Dermis blood vessel endothelial cell (primary cell): ENCODE measurements at places on chromosomes 3 and 15. TPM values are rescaled to one million over a fixed set of nuclear protein-coding genes. Genes with fewer than 3 reads are reported as not detected.

- DNase-seq = no peak
These were observed 3.4 kb downstream of the GXYLT2 start for GRCh38 chr3:72891053-72891855.

The PPIP5K1 gene
- total RNA-seq = 8.8 and 15.0 TPM in 2 replicates

DNA sequence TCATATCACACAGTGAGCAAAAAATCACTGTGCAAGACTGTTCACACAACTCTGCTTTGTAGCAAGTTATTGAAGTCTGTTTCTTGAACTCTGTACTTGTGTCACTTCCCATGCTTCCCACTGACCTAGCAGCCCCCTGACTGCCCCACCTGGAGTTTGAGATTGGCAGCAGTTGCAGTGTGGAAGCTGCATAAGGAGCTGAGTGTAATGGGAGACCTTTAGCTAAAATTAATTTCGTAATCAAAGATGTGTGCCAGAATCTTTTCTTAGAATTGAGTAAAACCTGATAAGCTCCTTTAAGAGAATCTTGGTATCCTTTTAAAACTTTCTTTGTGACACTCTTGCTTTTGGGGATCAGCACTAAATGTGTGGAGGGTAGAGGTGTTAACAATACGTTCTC, 42.8 kb downstream of the NKIRAS1 start:
- peak; percentile 43 for DNase-seq

DNA sequence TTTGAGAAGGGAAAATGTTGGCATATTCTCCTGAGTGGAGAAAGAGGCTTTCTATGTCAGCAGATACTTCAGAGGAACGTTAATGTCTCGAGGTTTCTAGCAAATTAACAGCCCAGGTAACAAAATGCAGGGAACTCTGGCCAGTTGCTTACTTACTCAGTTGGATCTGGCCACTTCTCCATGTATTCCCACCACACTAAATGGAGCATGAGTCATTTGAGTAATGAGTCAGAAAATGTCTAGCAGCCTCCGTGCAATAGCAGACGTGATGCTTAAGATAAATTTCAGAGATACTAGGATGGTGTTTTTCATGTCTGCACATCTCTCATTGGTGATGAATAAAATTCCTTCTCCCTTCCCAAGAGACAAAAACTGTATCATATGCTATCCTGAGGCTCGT, 671.5 kb downstream of the FHIT start:
- no peak for DNase-seq

DNA sequence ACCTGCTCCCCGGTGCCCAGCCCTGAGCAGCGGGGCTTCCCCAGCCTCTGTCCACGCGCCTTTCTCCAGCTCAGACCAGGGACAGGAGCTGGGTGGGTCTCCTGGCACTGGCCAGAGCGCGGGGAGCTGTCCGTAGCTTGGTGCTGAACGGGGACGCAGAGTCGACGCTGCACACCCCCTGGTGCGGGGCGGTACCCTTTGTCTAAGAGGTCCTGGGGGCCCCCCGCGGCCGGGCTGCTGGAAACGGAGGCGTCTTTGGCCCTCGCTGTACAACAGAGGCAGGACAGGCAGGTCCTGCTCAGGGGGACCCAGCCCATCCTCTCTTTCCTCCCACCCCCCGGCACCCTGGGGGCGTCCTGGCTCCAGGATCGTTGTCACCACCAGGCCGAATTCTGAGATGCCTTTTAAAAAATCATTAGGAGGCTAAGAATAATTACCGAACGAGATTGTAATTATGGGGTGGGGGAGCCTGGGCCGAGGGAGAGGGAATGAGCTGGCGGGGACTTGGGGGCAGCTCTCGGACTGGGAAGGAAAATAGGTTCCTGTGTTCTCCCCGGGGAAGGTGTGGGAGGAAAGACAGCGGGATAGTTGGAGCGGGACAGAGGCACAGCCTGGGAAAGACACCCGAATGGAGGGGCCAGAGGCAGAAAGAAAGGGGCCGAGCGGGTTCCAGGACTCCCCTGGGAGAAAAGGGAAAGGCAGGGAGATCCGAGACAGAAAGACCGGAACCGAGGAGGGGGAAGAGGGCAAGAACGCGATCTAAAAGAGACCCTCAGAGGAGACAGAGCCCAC, 4.1 kb upstream of the SKOR1 start:
- DNase-seq = peak; percentile 74

The SEMA3G gene
- total RNA-seq = 30.5 and 30.9 TPM in 2 replicates

DNA sequence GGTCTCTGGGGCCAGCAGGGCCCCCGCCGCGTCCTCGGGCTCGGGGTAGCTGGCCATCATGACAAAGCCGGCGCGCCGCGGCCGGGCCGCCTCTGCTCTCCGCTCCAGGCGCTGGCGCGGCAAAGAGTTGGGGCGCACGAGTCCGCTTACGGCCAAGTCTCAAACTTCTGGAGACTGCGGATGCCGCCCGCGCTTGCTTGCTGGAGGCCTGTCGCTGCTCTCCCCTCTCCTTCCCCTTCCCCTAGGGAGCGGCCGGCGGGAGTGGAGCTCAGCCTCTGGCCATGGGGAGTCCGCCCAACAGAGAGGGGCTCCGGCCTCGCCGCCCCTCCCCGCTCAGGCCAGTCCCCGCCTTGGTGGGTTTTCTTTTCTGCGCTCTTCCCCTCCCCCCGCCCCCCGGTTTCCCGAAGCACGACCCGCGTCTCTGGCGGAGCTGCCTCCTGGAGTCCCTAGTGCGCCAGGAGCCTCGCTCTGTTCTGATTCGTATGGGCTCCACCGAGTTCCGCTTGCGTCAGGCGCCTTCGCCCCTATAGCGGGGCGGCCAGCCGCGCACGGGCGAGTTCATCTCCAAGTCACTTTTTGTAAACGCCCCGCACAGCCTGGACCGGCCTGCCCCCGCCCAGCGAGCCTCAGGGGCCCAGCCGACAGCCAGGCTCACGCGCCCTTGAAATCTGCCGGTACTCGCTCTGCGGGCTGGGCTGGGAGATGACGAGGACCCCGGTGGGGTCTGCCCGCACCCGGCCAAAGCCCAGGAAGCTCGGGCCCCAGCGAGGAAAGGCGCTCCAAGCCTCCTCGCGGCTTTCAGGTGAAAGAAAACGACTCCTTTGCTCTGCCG, at the start of the genes FOXL2 and FOXL2NB:
FOXL2 (minus strand) TSS at position 475 of the 832 bp plus-strand sequence; CDS start at position 60, 415 bp downstream.
FOXL2NB (plus strand) TSS at position 555 of the 832 bp plus-strand sequence; CDS start at position 703, 148 bp downstream.
- no peak for DNase-seq

GRCh38 chr3:150104564-150104963, 133.9 kb upstream of the PFN2 start:
- no peak for DNase-seq

The CLDND1 gene
- total RNA-seq = 153 and 260 TPM in 2 replicates

The ADAMTSL3 gene
- total RNA-seq = 6.0 and 15.1 TPM in 2 replicates
